ENCODE measurements at places on chromosomes 12 and 14.

DNA sequence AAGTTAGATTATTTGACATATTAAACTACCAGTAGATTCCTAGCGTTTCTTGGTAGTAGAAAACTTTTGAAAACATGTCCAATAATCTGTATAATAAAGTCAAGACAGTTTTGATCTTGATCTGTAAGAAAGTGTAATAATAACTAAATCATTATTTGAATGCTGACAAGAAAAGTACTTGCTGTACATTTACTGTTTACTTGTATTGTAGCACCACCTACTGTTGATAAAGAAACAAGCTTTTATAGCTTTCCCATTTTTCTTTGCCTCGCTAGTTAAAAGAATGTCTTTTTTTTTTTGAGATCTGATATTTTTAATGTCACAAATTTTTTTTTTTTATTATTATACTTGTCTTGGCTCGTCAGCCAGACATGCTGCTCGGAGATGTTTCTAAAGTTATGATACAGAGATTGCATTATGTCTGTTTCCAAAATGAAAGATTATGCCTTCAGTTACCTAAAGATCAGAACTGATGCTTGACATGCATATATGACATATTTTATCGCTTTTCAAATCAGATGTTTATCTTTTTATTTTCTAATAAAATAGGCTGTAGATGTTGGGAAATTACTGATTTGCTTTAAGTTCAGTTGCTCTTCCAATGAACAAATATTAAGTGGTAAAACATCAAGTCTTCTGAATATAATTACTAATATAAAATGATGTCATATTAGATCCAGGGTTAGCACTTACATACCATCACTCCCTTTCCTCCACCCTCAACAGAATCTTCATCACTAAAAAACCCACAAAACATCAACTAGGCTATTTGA, 140.5 kb downstream of the AKAP6 start:
- DNase-seq = no peak

- no peak for DNase-seq
These were observed 30.4 kb downstream of the CCNK start for GRCh38 chr14:99511421-99512109.

- DNase-seq = no peak
These were observed 3.9 kb downstream of the ANKRD33 start for GRCh38 chr12:51891843-51892242.

GRCh38 chr14:99596071-99596627, 7.9 kb downstream of the CCDC85C start:
- DNase-seq = no peak

DNA sequence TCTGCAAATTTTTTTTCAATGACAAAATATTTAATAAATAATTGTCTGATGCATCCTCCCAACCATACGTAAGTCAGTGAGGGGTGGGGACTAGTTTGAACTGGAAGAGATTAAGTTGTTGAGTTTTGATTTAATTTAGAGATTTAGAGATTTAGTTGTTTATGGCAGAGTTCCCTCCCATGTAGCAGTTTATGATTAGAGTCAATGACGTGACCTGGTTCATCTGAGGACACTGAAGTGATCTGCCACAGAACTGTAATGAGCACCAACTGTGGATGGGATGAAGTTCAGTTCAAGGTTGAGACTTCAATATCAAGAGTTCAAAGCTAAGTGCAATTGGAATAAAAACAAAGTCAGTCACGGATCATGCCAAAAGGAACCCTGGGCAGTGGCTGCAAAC, 609.3 kb downstream of the NOVA1 start:
- DNase-seq = no peak

DNA sequence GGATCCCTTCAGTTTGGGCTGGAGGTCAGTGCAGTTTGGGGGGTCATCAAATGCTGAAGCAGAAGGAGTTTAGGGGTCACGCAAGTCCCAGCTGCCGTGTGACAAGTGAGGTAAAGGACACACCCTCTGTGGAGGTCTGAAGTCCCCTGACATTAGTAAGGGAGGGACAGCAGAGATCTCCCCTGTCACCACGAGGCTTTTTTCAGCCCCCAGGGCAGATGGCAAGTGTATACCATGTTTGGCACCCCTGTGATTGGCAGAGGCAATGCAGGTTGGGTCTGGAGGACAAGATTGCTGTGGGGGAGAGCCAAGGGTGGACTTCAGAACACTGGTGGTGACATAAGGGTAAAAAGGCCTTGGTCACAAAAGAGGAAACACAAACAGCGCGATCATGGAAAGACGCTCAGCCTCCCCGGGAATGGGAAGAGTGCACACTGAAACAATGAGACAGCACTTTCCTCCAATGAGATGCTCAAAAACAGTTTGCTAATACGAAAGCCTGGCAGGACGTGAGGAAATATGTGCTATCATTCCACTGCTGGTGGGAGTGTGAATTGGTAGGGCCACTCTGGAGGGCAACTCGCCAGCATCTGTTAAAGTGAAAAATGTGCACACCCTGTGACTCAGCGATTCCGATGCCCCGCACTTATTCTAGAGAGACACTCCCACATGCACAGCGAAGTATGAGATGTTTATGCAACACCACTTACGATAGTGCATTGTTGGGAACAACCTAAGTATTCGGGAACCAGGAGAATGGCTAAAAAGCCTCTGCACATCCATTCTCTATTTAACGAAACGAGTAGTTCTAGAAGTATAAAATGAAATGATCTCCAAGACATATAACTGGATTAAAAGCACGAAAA, 14.4 kb upstream of the CD27 start:
- peak; percentile 97 for DNase-seq

DNA sequence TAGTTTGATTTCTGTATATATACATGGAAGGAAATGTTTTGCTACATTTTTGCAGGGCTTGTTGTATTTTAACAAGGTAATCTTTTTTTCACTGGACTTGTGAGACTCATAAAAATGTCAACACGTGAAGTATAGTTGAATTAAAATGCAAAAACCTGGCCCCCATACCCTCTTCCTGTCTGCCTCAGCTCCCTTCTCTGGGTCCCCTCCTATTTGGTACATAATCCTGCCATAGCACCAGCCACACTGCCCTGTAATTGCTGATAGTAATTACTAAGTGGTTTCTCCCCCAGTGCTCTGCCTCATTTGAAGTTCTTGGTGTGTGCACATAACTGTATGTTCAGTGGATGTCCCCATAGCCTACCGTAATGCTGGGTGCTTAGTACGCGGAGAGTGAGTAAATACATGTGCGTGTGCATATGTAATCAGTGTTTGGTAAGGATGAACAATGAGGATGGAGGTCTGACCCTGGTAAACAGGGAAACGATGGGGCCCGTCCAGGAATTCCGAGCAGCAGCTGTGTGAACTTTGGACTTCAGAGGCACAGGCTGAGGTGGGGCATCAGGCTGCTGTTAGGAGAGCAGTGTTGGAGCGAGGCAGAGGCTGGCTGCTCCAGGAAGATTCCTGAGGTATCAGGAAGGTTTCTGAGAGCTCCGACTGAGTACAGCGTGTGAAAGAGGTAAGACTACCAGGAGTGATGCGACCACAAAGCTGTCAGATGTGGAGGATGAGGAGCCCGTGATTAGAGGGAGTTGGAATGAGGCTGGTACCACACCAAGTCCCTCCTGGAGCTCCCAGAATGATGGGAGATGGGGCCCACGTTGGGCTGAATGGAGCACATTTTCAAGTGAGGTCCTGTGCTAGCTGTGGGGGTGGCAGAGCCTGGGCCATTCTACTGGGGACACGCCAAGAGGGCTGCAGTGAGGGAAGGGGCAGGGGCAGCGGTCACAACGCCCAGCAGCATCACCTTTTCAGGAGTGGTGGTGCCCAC, 106.8 kb downstream of the PELI2 start:
- no peak for DNase-seq

DNA sequence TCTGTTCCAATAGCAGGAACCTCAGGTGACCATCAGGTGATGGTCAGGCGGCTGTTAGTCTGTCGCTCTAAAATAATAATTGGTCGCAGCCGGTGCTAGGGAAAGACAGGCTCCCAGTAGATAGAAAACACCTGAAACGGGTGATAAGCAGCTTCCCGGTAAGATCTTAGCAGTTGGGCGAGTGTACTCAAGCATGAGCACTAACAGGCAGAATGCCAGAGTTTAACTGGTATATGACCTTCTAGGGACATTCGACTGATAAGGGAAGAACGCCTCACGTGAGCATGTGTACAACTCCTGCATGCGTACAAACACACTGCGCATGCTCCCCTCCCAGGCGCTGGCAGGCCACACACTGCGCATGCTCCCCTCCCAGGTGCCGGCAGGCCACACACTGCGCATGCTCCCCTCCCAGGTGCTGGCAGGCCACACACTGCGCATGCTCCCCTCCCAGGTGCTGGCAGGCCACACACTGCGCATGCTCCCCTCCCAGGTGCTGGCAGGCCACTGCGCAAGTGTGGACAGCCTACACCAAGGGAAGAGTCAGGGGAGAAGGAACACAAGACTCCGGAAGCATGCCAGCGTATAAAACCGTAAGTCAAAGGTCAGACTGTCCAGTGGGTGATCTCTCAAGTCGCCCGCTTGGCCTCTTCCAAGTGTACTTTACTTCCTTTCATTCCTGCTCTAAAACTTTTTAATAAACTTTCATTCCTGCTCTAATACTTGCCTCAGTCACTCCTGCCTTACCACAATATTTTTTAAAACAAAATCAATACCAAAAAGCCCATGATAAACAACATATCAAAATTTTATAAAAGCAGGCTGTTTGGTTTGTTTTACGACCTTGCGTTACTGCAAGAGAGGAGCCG, 24.5 kb downstream of the GPRC5D start:
- DNase-seq = no peak

DNA sequence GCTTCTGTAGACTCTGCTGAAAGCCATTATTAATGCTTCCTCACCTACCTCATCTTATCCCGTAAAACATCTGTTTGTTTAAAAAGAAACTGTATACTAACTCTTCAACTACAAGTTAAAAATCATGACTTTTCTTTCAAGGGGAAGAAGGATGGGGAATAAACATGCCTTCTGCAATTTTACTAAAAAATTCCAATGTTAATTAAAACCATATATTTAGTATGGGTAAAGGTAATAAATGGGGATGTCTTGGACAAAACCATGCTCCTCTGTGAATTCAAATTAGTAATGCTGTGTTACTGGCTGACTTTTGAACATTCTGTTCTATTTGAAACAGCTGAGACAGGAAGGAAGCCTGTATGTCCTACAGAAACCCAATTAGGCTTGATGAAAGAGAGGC, 311.1 kb upstream of the DIO2 start:
- DNase-seq = no peak

DNA sequence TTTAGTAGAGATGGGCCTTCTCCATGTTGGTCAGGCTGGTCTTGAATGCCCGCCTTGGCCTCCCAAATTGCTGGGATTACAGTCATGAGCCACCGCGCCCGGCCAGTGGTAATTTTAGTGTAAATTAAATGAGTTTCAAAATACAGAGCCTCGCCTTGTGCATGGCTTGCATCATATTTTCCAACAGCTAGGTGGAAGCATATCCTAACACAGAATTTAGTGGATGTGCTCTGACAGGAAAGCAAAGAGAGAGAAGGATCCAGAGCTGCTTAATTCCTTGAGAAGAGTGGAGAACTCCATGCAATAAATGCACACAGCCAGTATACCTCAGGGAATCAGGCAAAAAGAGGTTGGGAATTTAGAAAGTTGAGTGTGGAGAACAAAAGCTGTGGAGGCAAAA, 2.5 kb downstream of the OR6C2 start:
- no peak for DNase-seq

DNA sequence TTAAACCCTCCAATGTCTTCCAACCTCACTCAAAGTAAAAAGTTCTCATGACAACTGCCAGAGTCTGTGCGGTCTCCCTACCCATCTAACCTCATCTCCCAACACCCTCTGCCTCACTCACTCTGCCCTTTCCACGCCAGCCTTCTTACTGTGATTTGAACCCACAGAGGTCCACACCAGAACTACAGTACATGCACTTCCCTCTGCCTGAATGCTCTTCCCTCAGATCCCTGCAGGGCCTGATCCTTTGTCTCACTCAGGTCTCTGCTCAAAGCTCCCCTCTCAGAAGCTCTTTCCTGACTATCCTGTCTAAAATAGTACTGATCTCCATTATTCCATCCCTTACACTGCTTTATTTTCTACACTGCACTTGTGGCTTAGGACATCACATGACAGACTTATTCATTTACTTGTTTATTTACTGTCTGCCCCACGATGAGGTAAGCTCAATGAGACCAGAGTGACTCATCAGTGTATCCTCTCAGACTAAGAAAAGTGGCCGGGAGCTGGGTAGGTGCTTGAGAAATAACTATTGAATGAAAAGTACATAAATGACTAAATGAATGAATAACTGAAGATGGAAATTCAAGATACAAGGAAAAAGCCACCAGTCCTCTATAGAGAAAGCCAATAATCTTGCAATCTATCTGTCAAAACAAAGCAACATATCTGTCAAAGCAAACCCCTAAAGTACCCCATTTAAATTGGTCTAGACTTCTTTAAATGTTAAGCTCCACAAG, 17.1 kb downstream of the POMT2 start:
- peak; percentile 78 for DNase-seq

- no peak for DNase-seq
These were observed 284.2 kb upstream of the CAND1 start for GRCh38 chr12:66984962-66985361.

DNA sequence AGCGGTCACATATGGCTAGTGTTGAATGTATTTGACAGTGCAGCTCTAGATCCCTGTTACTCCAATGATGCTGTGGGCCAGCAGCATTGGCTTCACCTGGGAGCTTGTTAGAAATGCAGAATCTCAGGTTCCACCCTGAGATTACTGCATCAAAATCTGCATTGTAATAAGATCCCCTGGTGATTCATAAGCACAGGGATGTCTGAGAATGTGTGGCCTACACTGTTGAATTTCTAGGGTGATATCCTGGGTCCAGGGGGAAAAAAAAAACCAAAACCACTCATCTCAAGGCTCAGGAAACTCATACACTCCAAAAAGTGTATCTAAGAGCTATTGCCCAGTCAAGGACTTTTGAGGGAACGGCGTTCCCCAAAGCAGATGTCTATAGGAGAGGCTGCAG, 196.8 kb downstream of the PPM1H start:
- no peak for DNase-seq

- no peak for DNase-seq
These were observed 566.1 kb downstream of the BCL11B start for GRCh38 chr14:98705871-98706300.

GRCh38 chr12:3456809-3457208, 34.2 kb upstream of the PRMT8 start:
- no peak for DNase-seq

DNA sequence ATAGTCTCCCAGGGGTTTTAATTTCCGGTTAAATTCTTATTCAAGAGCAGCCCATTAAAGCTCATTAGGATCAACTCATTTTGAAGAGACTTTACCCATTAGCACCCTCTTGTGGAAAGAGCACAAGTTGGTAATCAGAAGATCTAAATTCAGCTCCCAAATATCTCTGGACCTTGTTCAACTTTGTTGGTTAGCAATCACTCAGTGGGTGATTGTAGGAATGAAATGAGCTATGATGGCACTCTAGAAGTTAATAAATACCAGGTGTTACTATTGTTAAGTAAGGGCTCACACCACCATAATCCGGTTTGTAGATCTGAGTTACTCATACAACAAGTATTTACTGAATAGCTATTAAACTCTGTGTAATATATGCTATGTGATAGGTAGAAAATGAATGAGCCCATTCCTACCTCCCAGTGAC, 42.9 kb downstream of the TRIP11 start:
- peak; percentile 87 for DNase-seq

GRCh38 chr14:63241096-63241495, 36.9 kb downstream of the RHOJ start:
- DNase-seq = no peak
